Vagina (tissue), 2 donors: ENCODE measurements at places on chromosomes 4 and X.

DNA sequence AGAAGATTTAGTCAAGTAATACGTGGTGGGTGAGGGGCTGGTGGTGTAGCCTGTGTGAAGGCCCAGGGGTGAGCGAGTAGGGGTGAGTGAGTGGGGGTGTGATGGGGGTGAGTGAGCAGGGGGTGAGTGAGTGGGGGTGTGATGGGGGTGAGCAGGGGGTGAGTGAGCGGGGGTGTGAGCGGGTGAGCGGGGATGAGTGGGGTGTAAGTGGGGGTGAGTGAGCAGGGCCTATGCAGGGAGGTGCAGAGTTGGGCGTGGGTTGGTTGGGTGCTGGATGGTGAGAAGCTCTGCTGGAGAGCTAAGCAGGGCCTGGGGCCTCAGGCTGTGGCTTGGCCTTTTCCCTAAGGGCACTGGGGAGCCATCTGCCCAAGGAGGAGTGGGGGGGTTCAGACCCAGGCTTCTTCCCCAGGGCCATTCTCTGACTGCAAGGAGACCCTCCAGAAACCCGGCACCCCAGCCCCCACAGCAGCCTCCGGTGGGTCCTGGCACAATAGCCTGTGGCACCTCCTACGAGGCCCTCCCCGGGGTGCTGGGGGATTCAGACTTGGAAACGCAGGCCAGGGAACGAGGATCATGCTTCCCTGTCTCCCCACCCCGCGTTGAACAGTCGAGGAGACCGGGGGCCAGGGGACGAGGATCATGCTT is 30.4 kb downstream of the SH3TC1 start:
- no peak for DNase-seq

DNA sequence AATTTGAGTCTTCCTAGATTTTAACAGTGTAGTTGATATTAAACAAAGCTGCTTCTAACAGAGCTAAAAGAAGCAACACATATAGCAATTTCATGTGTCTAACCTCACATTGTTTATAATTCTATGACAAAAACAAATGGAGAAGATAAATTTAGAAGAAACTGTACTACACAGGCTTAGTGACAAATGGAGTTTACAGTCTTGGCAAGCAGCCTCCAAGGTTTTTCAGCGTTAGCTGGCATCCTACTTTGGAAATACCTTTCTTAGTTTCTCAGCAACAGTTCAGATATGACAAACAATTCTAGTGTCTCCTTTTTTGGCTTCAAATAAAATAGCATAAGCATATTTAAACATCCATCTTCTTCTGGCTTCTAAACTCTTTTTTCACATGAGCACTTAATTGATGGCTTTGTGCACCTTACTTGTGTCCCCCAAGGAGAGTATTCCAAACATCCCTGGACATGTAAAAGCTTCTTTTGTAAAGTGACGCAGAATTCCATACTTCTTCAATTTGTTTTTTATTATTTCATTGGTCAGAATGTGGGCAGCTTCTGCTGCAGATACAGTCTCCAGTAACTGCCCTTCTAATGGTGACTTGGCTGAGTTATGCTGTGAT is 249.8 kb downstream of the ANTXR2 start:
- no peak for DNase-seq

GRCh38 chrX:133541021-133541420 is 125.7 kb upstream of the GPC4 start:
- DNase-seq, result no peak

- DNase-seq, result no peak
These were observed 18.4 kb upstream of the ACE2 start for GRCh38 chrX:15619053-15619755.

DNA sequence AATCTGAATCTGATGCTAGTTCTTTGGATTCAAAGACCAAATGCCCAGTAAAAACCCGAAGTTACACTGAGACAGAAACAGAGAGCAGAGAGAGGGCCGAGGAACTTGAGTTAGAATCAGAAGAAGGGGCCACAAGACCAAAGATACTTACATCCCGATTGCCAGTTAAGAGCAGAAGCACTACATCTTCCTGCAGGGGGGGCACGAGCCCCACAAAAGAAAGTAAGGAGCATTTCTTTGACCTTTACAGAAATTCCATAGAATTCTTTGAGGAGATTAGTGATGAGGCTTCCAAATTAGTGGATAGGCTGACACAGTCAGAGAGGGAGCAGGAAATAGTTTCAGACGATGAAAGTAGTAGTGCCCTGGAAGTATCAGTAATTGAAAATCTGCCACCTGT is 309.3 kb downstream of the ANK2 start:
- no peak for DNase-seq

GRCh38 chr4:48639807-48640206 is 140.3 kb downstream of the FRYL start:
- DNase-seq, result no peak

GRCh38 chr4:72112514-72113156 is 80.8 kb downstream of the NPFFR2 start:
- DNase-seq, result no peak

DNA sequence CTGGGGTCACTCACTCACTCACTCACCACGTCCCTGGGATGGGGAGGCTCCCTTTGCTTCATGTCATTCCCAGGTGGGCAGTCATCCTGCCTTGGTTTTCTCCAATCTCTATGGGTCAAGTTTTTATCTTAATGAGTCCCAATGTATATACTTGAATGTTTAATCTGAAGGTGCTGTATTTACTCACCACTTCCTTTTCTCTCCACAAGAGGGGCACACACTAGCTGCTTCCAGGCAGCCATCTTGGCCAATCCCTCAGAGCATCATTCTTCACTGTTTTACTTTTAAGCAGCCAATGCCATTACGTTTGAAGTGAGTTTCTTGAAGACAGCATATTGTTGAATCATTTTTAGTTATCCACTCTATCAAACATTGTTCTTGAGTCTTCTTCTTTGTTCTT is 153.4 kb upstream of the ARSJ start:
- DNase-seq, result no peak

- DNase-seq, result no peak
These were observed 1396.6 kb upstream of the PABPC4L start for GRCh38 chr4:135598151-135598550.

- no peak for DNase-seq
These were observed 50.9 kb downstream of the TSC22D3 start for GRCh38 chrX:107724653-107725052.

GRCh38 chr4:121034017-121034416 is 38.3 kb downstream of the NDNF start:
- DNase-seq, result no peak

DNA sequence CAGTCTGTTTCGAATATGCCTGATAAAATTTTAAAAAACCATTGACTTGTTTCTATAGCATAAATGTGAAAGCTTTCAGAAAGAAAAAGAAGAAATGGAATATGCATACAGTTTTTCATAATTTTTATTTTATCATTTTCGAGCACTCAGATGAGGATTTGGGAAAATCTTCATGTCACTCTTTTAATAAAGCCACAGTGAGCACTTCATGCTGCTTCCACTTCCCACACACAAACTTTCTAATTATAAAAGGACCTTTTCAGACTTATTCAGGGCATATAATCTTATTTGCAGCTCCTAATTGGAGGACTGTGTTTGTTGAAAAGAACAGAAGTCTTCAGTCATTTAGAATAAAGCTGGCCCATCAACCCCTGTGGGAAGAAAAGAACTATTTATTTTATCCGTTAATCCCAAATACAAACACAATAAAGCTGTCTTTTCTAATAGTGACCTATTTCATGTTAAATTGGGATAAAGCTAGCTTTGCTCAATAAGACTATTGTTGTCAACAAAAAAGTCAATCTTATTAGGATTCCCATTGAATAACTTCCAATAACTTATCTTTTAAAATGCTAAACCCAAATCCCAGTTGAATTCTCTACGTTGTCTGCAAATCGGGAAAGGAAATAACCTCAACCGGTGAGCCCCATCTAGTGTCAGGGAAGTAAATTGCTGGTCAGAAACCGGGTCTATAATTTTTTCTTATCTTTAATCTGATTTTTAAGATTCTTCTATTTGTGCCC is 211.5 kb downstream of the PDGFRA start:
- DNase-seq, result no peak

GRCh38 chrX:16659321-16659720 is 9.4 kb downstream of the S100G start:
- DNase-seq, result no peak

DNA sequence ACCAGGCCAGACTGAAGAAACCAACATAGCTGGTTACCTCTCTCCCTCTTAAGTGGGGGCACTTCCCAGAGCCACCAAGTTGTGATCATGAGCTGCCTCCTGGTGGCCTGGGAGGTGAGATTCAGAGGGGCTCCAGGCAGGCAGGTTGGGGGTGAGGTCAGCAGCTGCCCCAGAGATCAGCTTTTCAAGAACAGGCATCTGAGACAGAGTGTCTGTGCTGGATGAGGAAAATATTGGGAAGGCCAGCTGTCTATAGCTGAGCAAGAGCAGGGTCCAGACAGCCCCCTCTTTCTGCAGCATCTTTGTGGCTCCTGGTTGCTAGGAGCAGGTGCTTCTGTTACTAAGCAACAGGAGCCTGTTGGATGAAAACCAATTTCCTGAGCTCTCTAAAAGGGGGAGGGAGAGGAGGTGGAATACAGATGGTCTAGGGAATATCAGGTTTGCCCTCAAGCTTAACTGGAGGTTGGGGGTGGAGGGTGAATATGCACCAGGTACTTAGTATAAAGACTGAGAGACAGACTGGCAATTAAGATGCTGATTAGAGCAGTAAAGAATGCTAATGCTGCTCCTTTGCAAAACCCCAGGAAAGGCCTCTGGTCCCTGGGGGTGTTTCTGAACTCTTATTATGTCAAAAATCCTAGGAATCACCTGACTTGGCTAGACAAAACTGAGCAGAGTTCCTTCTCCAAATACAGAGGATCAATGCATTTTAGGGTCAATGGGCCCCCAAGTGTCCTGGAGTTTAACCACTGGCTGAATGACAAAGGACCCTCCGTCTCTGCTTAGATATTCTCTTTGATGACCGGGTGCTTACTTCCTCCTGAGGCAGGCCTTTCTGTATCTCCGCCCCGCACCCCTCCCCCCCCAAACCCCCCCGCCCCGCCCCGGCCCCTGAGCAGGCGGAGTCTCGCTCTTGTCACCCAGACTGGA is 21.4 kb downstream of the ZCCHC13 start:
- no peak for DNase-seq

DNA sequence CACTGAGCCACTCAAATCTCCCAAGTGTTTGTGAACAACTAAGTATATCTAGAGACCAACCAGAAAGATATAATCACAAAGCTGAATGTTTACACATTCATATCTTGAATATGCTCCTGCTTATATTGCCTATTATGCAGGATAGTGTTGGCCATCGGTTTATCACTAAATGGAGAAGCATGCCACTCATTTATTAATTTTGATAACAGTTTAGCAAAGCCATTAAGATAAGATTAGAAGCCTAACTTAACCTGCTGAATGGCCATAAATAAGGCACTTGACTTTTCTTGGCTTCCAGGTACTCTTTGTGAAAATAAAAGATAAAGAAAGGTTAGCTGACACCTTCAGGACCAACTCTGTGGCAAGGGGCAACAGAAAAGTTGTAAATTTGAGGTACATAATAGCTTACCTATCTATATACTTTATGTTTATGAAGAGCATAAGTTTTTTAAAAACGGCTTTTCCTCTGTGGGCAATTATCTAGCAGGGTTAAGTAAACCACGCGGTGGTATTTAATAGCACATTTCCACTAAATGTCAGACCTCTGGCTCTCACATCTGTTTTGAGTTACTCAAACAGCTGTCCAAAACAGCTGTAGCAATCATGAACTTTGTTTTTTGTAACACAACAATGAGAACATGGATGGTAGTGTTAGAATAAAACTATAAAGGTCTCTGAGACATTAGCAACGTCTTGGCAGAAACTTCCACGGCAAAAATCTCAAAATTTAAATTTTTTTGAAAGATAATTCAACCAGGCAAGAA is 58.8 kb upstream of the FTHL17 start:
- no peak for DNase-seq

- DNase-seq, result no peak
These were observed 124.5 kb downstream of the NHS start for GRCh38 chrX:17499512-17499911.

GRCh38 chr4:113976741-113977525 is 2.5 kb downstream of the ARSJ start:
- no peak for DNase-seq

GRCh38 chrX:12919051-12919450 is 12.6 kb downstream of the TLR8 start:
- no peak for DNase-seq

DNA sequence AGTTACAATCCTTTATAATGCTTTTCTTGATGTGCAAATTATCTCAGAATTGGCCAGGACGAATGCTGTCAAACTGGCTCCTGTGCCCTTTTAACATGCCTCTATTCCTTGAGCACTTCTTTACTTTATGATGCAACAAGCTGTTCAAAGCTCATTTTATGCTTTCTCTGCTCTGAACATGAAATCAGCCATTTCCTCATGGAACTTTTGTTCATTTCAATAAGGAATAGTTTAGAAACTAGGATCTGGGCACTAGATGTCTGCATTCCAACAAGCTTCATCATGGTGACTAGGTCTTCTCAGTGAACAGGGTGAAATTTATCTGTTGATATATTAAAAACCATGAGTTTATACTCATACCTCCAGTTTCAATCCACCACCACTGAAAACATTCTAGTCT is 87.3 kb upstream of the TEX13A start:
- DNase-seq, result no peak

- no peak for DNase-seq
These were observed 330.1 kb upstream of the RPS6KA3 start for GRCh38 chrX:20596856-20597255.

GRCh38 chr4:134202166-134202956 is 772 bp upstream of the PABPC4L start:
- no peak for DNase-seq

GRCh38 chr4:142823796-142824195 is 22.3 kb downstream of the INPP4B start:
- no peak for DNase-seq

- DNase-seq, result no peak
These were observed 199.8 kb upstream of the GATB start for GRCh38 chr4:151960449-151961230.

- DNase-seq, result no peak
These were observed 61.9 kb upstream of the ZCCHC13 start for GRCh38 chrX:74242050-74242449.

DNA sequence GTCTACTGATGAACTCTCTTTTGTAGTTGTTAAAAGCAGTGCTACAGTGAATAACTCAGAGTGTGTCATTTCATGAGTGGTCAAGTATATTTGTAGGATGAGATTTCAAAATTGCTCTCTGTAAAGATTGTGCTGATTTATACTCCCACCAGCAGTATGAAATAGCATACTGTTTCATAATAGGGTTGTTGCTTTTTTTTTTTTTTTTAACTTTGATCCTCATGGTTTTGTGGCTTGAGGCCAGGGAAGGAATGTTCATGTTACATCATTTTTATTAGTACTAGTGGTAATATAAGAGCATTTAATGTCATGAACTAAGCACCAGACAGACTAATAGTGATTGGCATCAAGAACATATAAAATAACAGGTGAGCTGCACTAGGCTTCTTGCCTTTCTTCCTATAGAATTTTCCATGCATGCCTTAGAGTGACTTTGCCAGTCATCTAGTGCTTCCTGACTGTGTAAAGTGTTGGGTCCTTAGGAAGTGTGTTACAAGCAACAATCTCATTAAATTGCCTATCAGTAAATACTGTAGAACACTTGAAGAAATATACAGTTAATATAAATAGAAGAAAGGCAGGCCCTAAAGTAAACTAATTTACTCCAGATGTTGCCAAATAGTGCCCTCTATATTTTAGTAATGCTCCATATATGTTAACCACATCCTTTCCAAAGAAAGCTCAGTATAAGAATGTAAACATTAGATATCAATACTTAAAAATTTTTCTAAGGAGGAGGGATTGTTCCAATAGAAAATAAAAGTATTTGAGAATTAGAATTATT is 38.6 kb upstream of the MSMO1 start:
- DNase-seq, result no peak
